Large intestine (tissue), 12 donors: ENCODE measurements at places on chromosomes 1 and 21. TPM values are rescaled to one million over a fixed set of nuclear protein-coding genes. Genes with fewer than 3 reads are reported as not detected.

Gene AMY1A
- not detected for polyA plus RNA-seq

Gene PM20D1
- 1.1 TPM for polyA plus RNA-seq

Gene CGN
- polyA plus RNA-seq: 145 TPM

Gene CACNA1E
- polyA plus RNA-seq: 1.7 TPM

Gene ZNF648
- polyA plus RNA-seq: 0.04 TPM

Gene OR2T11
- not detected for polyA plus RNA-seq

Gene E2F2
- 2.8 TPM for polyA plus RNA-seq

Gene FAM163A
- polyA plus RNA-seq: 5.5 TPM

- H3K36me3 ChIP-seq: no peaks in the 10 kb centered on the region
- no peaks in the 10 kb centered on the region for H3K4me1 ChIP-seq
- H3K4me3 ChIP-seq: no peak overlapping the region
- DNase-seq: no peak
- no peak overlapping the region for H3K27ac ChIP-seq
- H3K27me3 ChIP-seq: no peaks in the 10 kb centered on the region
These were observed 49.0 kb downstream of the KLHDC7A start for GRCh38 chr1:18529714-18530113.

DNA sequence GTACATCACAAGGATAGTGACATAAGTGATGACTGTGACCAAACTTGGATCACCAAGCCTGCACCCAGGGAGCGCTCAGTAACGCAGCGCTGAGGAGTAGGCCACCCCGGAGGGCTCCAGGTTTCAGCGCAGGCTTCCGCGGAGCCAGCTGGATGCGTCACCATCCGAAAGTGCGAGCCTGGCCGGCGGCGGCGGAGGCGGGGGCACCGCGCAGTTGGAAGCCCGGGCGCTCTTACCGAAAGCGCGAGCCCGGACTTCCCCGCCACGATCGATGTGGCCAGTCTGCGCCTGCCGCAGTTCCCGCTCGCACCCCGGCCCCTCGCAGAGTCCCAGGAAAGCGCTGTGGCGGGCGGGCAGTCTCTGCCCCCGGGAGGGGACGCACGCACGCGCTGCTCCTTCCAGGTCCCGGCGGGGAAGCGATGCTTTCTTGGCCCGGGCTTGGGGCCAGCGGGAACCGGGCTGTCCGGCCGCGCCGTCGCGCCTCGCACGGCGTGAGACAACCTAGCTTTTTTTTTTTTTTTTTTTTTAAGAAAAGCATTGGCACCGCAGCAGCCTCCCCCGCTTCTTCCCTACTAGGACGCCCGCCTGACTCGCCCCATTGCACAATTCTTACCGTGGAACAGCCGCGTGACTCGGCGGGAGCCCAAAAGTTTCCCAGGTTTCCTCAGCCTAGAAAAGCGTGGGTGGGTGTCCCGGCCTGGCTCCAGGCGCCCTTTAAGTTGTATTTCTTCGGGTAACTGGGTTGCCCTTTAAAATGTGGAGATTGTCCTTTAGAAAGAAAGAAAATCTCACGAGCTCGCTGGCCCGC lies 36.4 kb upstream of the JAK1 start:
- peak; percentile 51 for DNase-seq
- no peaks in the 10 kb centered on the region for H3K36me3 ChIP-seq
- peak overlapping the region; percentile 52 for H3K4me3 ChIP-seq
- peaks cover 6% of the 10 kb centered on the region for H3K4me1 ChIP-seq
- H3K27ac ChIP-seq: peak overlapping the region; percentile 40

DNA sequence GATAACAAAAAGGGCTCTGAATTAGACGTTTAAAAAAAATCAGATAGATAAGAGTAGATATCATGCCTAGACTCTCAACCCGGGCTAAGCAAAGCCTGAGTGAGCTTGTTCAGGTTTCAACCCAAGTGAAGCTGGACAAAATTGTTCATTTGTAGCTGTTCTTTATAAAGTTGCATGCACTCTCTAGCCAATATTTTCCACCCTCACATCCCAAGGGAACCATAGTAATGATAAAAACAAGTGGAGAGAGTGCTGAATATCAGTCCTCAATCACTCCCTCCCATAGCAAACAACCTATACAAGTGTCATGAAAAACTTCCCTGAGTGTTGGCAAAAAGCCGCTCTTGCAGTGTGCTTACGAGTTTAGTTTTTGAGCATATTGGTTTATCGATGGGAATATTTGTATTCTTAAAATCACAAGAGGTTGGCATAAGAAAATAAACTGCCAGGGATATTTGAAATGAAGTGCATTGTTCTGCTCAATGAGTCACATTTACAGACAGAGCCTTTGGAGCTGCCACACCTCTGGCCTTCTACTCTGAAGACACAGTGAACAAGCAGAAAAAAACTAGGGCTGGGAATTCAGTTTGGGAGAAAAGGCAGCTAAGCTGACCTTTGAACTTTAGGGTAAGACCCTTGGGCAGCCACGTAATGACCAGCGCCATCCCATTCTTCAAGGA lies 2.2 kb upstream of the CLCA2 start:
- H3K4me1 ChIP-seq: no peaks in the 10 kb centered on the region
- H3K4me3 ChIP-seq: no peak overlapping the region
- H3K27ac ChIP-seq: no peak overlapping the region
- no peak for DNase-seq

DNA sequence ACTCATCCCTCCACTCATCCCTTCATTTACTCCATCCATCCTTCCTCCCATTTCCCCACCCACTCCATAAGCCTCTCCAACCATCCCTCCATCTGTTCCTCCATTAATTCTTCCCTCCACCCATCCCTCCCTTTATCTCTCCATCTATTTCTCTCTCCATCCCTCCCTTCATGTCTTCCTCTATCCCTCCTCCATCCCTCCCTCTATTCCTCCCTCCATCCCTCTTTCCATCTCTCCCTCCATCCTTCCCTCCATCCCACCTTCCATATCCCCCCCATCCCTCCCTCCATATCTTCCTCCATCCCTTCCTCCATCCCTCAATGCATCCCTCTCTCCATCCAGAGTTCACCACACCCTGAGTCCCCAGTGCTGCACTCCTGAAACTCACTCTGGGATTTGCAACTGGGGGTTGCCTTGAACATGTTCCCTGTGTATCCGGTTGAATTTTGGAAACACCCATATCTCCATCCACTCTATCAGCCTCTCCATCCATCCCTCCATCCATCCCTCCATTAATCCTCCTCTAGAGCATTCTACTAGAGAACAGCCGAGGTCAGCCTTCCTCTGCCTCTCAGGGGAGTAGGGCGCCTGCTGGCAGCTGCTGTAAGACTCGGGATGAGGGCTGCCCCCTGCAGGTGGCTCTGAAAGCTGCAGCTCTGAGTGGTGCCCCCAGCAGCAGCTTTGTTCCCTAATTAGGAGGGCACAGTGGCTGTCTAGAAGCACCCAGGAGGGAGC lies 39.4 kb downstream of the ABCG1 start:
- no peak overlapping the region for H3K4me3 ChIP-seq
- H3K36me3 ChIP-seq: no peaks in the 10 kb centered on the region
- DNase-seq: peak; percentile 35
- no peak overlapping the region for H3K27ac ChIP-seq

GRCh38 chr1:71780681-71781080 lies 501.7 kb downstream of the NEGR1 start:
- H3K4me1 ChIP-seq: no peaks in the 10 kb centered on the region
- no peaks in the 10 kb centered on the region for H3K27me3 ChIP-seq

DNA sequence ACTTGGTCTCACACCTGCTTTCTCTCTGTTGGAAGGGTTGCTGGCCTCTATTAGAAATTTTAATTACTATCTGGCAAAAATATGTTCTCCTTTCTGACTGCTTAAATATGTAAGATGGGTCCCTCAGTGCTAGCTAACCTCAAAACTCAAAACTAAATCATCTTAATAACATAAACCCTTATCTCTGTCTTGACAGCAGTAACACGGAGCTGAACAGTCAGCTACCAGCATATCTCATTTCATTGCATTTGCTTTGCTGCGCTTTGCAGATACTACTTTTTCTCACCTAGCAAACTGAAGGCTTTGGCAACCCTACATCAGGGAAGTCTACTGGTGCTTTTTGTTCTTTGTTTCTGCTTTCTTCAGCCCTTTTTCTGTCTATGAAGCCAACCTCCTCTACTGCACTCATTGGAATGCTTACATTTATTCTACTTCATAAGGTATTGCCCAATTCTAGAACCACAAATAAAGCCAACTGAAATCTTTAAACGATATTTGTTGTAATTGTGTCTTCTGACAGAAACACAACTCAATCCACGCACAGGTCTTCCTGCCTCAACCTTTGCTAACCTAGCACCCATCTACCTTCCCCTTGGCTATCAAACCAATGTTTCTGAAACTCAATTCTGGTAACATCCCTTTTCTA lies 95.6 kb downstream of the RERE start:
- peaks cover 2% of the 10 kb centered on the region for H3K4me1 ChIP-seq
- no peak overlapping the region for H3K4me3 ChIP-seq
- no peaks in the 10 kb centered on the region for H3K27me3 ChIP-seq
- H3K27ac ChIP-seq: no peak overlapping the region
- no peaks in the 10 kb centered on the region for H3K36me3 ChIP-seq

GRCh38 chr1:241675983-241676382 lies 23.9 kb downstream of the WDR64 start:
- no peak for DNase-seq
- H3K4me3 ChIP-seq: no peak overlapping the region
- no peak overlapping the region for H3K27ac ChIP-seq
- no peaks in the 10 kb centered on the region for H3K4me1 ChIP-seq
- H3K36me3 ChIP-seq: no peaks in the 10 kb centered on the region

DNA sequence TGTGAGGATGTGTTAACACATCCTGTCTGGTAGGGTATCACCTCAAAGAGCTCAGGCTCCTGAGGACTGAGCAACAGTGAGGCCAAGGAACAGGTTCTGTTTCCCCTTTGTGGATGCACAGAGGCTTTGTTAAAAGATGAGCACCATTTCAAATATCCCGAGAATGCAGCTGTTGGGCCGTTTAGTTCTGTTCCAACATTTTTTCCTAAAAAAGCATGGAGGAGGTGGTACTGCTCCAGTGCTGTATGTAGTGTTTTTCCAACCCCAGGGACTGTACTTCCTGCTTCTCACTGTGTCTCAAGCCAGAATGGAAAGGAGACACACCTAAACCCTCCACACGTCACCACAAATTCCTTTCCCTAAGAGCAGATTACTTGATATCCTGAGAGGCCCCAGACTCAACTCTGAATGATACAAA lies 53.8 kb upstream of the BCL10 start:
- no peak overlapping the region for H3K27ac ChIP-seq
- no peak for DNase-seq
- H3K27me3 ChIP-seq: no peaks in the 10 kb centered on the region
- H3K4me3 ChIP-seq: no peak overlapping the region
- H3K36me3 ChIP-seq: no peaks in the 10 kb centered on the region

DNA sequence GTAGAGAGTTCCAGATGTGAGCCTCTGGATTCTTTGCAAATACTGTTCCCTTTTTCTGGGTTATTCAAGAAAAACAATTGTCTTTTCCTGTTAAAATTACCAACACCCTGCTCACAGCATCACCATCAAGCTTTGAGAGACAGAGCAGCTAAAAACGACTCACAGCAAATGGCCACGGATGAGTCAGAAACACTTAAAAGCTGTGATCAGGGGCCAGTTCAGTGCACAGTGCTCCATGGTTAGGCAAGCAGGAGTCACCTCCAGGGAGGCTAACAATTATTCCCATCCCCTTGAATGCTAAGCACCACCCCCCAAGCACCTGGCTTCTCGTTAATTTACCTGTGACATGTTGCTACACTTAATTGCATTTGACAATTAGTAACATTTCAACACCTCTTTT lies 128.4 kb upstream of the CAMK1G start:
- no peaks in the 10 kb centered on the region for H3K36me3 ChIP-seq
- H3K27ac ChIP-seq: no peak overlapping the region
- no peak overlapping the region for H3K4me3 ChIP-seq
- H3K4me1 ChIP-seq: peaks cover 13% of the 10 kb centered on the region
- no peaks in the 10 kb centered on the region for H3K27me3 ChIP-seq

GRCh38 chr21:25188677-25189079 lies 418.6 kb downstream of the MRPL39 start:
- no peaks in the 10 kb centered on the region for H3K36me3 ChIP-seq
- no peaks in the 10 kb centered on the region for H3K27me3 ChIP-seq
- no peak overlapping the region for H3K4me3 ChIP-seq
- H3K4me1 ChIP-seq: no peaks in the 10 kb centered on the region
- H3K27ac ChIP-seq: no peak overlapping the region

DNA sequence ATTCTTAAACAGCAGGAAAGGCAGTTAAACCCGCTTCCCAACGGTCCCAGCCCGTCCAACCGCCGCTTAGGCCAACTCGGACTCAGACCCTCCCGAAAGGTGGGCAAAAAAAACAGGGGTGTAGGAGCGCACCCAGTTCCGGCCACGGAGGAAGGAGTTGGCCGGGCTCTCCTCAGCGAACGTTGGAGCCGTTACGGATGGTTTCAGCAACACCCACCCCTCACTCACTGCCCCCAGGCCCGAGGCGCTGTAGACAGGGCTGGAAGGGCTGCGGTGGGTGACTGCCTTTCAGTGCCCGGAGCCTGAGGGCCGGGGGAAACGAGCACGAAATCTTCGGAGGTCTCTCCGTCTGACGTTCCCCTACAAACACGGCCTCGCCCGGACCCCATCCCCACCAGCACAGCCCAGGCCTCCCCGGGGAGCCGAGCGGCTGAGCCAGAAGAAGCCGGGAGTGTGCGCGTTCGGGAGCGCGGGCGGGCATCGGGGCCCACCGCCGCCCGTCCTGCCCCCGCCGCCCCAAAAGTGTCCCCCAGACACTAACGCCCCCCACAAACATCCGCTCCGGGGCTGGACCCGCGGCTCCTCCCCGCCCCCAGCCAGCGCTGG lies 1.3 kb downstream of the KDM5B start:
- H3K36me3 ChIP-seq: no peaks in the 10 kb centered on the region
- peak overlapping the region; percentile 56 for H3K27ac ChIP-seq
- H3K27me3 ChIP-seq: peaks cover 11% of the 10 kb centered on the region
- DNase-seq: peak; percentile 59

GRCh38 chr1:9270290-9270883 lies 22.3 kb upstream of the SPSB1 start:
- H3K27ac ChIP-seq: no peak overlapping the region
- H3K36me3 ChIP-seq: peaks cover 24% of the 10 kb centered on the region

DNA sequence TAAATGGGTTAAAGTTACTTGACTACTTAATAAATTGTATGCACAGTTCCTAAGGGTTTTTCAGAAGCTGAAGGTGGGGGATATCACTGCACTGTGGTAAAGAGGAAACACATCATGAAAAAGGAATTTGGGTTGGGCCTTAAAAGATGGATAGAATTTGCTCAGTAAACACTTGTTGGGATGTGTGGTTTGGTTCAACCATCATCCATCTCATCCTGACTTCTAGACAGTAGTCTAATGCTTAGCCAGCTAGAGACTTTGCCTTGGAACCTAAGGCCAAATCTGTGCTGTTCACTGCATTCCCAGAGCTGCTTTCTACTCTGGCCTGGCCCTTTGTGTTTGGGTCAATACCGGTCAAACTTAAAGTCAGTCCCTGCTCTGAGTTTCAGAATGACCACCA lies 30.6 kb downstream of the LY9 start:
- H3K4me1 ChIP-seq: no peaks in the 10 kb centered on the region
- H3K36me3 ChIP-seq: no peaks in the 10 kb centered on the region
- DNase-seq: no peak
- H3K27ac ChIP-seq: no peak overlapping the region
- no peaks in the 10 kb centered on the region for H3K27me3 ChIP-seq
- no peak overlapping the region for H3K4me3 ChIP-seq

- no peak for DNase-seq
- H3K27ac ChIP-seq: no peak overlapping the region
- H3K36me3 ChIP-seq: no peaks in the 10 kb centered on the region
- H3K4me1 ChIP-seq: peaks cover 9% of the 10 kb centered on the region
These were observed 27.5 kb downstream of the DMBX1 start for GRCh38 chr1:46517010-46517600.

- H3K36me3 ChIP-seq: no peaks in the 10 kb centered on the region
- peaks cover 9% of the 10 kb centered on the region for H3K4me1 ChIP-seq
- H3K27me3 ChIP-seq: peaks cover 53% of the 10 kb centered on the region
- DNase-seq: peak; percentile 21
- H3K4me3 ChIP-seq: no peak overlapping the region
These were observed 1.4 kb downstream of the EVA1C start for GRCh38 chr21:32413697-32414578.
